ENCODE measurements at places on chromosomes 3 and 15.
A peak's percentile ranks its signal among the peaks of the same experiment; 100 is the strongest.

- DNase-seq: no peak
These were observed 141.2 kb upstream of the GADL1 start for GRCh38 chr3:31035681-31036080.

DNA sequence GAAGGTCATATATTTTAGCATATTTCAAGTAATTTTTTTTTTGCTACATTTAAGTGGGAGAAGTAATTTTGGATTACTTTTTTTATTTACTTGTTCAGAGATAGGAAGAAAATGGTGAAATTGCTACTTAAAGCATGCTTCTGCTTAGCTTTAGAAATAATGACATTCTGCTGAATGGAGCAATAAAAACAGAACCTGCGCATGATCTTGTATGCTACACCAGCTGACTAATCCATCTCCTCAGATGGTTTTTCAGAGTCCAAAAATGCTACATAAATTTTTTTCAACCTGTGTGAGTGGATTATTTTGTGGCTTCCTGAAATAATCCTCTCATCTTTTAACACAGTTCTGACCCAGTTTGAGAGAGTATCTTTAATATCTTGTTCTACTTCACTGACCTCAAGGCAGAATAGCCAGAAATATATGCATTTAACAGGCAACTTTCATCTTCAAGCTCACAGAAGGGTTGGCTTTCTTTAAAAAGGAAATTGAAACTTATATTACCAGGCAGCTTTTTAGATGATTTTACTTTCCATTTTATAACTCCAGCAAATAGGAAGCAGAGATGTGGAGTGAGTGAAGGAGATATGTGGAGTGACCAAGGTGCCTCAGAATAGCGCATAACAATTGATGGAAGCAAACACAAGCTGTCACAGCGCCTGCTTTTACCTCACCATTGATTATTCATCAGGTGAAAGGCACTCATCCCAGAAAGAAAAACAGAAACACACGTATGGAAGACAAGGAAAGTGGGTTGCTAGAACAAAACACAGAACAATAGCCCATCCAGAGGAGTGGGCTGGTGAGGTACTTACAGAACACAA is 136.6 kb downstream of the TGFBR2 start:
- DNase-seq: no peak

DNA sequence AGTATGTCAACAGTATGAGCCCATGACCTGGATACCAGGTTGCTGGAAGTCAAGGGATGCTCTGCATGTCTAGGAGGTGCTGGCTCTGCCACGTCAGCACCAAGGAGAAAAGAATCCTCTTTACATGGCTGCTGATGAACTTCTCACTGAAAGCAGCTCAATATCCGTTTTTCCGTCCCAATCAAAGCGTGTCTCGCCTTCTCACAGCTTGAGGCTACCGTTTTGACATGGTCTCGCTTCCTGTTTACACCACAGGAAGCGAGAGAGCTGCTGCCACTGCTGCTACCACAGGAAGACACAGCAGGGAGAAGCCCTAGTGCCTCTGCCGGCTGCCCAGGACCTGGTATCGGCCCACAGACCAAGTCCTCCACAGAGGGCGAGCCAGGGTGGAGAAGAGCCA is 27.3 kb downstream of the STARD5 start:
- peak; percentile 84 for DNase-seq

DNA sequence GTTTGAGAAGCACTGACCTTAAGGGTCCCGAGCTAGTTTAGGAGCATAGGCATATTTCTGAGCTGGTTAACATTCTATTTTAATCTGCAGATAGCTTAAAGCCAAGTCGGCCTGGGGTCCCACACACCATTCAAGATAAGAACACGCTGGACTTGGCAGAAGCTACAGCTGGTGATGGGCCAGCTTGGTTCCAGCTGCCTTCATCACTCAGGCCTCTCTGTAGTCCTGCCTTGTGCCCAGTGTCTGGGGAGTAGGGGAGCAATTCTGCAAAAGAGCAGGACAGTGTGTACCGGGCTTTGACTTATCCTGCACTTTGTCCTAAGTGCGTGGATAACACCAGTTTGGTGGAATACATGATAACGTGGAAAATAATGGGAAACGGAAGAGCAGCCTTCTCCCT is 164.5 kb downstream of the MEGF11 start:
- DNase-seq: no peak

- DNase-seq: no peak
These were observed 50.1 kb downstream of the CFAP20DC start for GRCh38 chr3:58999774-59000160.

GRCh38 chr3:138724443-138724842 is 110.3 kb downstream of the PIK3CB start:
- DNase-seq: no peak

GRCh38 chr3:119697394-119697793 is 5.4 kb upstream of the CFAP91 start:
- DNase-seq: no peak

DNA sequence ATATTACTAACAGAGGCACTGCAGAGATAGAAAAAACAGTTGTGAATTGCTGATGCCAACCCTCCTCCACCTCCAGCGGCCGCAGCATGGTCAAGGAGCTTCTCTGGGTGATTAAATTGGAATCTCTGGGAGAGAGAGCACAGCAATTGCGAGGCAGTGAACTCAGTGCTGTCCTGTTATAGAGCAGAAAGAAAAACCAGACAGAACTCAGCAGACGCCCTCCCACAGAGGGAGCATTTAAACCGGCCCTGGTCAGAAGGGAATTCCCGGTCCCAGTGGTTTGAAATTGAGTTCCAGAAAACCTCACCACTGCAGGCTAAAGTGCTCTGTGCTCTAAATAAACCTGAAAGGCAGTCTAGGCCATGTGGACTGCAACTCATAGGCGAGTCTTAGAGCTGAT is 175.4 kb downstream of the SQOR start:
- no peak for DNase-seq

GRCh38 chr3:122084799-122085198 is 29.6 kb downstream of the CD86 start:
- DNase-seq: no peak

DNA sequence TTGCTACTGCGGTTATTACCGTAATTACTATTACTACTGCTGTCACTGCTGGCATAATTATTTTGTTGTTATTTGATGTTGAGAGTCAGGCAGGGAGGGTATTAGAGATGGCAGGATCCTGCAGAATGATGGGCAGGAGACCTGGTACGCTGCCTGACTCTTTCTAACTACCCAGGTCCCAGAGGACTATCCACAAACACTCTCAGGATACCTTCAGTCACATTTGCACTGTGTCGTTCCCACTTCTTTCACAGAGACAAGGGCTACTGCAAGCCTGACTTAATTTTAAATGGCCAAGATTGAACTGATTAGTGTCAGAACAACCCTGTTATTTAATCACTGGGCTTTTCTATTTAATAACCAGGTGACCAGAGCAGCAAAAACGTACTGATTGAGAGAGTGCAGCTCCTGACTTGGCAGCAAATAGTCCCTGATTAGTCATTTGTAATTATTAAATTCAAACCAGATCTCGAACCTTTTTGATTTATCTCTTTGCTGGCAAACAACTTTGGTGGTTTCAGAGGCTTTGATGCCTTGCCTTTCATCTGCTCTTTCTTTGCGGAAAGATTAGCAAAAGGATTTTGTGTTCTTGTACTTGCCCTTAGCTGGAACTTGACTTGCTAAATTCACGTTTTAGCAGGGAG is 88.8 kb upstream of the ARHGEF3 start:
- peak; percentile 52 for DNase-seq

GRCh38 chr3:152254041-152254440 is 14.7 kb upstream of the MBNL1 start:
- no peak for DNase-seq

DNA sequence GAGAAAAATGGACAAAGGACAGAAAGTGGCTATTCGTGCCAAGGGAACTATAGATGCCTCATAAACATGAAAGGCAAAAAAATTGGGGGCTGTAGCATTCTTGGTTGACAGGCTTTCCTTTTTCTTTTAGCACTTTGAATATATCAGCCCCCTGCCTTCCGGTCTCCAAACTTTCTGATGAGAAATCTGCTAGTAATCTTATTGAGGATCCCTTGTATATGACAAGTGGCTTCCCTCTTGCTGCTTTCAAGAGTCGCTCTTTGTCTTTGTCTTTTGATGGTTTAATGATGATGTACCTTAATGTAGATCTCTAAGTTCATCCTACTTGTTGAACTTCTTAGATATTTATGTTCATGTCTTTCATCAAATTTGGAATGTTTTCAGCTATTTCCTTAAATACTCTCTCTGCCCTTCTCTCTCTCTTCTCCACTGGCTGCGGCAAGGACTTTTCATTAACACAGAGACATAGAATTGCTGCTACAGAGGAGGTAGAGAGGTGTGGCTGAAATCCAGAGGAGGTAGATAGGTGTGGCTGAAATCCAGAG is 59.4 kb upstream of the EPHB3 start:
- no peak for DNase-seq

- no peak for DNase-seq
These were observed 98.4 kb upstream of the PFN2 start for GRCh38 chr3:150069154-150069527.

DNA sequence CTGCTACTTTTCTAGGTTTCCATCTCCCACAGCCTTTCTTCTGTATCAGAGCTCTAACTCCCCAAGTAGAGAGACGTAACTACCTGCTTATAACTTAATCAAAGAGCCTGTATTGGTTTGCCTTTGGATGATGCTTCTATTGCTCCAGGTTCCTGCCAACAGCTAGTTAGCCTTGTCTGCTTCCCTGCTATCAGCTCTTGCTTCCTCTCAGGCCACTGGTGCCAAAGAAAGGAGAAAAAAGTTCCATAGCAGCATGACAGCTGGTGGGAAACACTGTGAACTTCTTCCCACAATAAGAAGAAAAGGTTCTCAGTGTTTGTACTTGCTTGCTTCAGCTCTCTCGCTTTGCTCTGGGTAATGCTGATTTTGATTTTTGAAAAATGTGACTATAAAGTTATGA is 206.6 kb downstream of the GBE1 start:
- DNase-seq: no peak

DNA sequence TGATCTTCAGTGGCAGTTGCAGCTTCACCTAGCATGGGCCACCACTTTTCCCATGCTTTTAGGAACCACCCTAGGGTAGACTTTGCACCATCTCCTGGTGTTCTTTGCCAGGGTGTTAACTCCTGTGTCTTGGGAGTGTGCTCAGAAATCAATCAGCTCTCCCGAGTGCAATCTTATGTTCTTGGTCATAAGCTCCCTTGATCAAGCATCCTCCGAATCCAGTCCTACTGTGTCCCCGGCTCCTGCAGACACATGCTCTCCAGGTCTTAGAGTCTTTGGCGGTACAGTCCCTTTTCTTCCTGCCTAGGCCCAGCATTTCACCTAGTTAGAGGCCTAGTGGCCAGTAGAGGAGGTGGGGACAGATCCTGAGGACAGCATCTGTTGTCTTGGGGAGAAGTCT is 74.7 kb upstream of the SYN2 start:
- DNase-seq: no peak

DNA sequence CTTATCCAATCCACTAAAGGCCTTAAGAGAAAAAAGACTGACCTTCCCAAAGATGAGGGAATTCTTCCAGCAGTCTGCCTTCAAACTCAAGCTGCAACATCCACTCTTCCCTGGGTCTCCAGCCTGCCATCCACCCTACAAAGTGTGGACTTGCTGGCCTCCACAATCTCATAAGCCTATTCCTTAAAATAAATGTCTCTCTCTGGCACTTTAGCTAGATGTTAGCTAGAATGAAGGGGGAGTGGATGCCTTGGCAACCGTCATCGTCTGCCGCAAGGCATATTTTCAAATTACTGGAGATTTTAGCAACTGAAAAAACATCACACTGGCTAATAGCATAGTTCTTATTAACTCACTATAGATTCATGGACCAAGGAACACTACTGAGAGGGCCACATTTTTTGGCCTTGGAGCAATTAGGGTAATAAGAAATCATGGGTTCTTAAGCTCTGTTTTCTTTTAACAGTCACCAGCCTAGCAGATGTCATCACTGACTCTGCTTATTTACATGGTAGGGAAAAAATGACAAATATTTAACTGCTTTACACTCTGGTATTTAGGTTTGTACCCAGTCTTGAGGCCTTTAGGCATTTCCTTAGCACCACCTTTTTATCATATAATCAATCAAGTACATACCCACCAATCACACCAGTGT is 245.3 kb downstream of the MYRIP start:
- DNase-seq: no peak

GRCh38 chr15:26582840-26583239 is 190.0 kb downstream of the GABRB3 start:
- no peak for DNase-seq

- no peak for DNase-seq
These were observed 24.5 kb upstream of the GMNC start for GRCh38 chr3:190886945-190887344.

- DNase-seq: peak; percentile 28
These were observed 53.3 kb upstream of the ETV5 start for GRCh38 chr3:186162221-186162620.

DNA sequence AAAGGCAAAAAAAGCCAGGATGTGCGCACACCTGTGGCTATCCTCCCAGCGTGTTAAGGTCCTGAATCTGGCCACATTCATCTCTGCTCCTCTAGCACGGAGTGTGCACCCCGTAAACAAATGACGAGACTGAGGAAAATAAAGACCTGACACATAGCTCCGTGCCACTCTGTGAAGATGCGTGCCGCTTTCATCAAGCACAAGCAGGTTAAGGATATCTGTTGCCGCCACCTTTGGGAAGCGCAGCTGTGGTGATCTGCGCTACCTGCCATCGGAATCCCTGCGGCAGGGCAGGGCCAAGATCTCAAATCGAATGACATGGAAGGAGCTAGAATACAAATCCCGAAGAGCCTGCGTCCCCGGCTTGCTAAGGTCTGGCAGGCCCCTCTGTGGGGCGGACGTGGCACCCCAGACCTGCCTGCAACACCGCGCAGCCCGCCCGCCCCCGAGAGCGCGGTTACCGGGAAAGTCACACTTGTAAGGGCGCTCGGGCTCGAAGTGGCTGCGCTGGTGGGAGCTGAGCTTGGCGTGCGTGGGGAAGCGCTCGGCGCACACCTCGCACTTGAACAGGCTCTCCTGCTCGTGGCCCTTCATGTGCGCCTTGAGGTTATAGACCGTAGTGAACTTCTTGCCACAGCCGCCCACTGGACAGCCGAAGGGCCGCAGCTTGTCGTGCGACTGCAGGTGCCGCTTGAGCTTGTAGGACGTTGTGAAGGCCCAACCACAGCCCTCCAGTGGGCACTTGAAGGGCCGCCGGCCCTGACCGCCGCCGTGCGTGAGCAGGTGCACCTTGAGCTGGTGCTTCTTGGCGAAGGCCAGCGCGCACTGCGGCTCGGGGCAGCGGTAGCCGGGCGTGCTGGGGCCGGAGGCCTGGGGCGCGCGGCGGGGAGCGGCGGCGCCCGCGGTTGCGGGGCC is 936 bp downstream of the ZXDC start:
- DNase-seq: peak; percentile 23

DNA sequence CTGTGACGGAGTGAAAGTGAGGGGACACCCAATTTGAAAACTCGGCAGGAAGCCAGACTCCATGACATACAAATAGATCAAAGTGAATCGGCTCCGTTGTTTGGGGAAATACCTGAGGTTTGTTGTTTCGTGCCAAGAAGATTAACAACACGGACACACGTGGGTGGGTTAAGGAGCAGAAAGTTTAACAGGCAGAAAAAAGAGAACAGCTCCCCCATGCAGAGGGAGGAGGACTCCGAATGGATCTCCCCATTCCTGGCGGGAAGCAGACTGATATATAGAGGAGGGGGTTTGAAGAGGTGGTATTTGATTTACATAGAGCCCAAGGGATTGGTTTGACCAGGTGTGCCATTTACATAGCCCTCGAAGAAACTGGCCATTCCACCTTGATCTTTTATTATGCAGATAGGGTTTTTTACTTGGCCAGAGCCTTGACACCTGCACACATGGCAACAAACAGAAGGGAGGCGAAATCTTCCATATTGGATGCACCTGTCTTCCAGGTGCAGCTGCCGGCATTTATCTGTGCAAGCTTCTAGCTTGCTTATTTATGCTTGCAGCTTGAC is 4.8 kb upstream of the SACM1L start:
- DNase-seq: no peak

- DNase-seq: no peak
These were observed 770.0 kb downstream of the GRM7 start for GRCh38 chr3:7630925-7631324.

All from CD4-positive, alpha-beta T cell treated with Interleukin-17A for 1 hour (primary cell).